SJSA1 (cell line): ENCODE measurements at places on chromosomes 3 and 15. TPM values are rescaled to one million over a fixed set of nuclear protein-coding genes. Genes with fewer than 3 reads are reported as not detected.

The GPR62 gene
- not detected in 2 replicates for total RNA-seq

DNA sequence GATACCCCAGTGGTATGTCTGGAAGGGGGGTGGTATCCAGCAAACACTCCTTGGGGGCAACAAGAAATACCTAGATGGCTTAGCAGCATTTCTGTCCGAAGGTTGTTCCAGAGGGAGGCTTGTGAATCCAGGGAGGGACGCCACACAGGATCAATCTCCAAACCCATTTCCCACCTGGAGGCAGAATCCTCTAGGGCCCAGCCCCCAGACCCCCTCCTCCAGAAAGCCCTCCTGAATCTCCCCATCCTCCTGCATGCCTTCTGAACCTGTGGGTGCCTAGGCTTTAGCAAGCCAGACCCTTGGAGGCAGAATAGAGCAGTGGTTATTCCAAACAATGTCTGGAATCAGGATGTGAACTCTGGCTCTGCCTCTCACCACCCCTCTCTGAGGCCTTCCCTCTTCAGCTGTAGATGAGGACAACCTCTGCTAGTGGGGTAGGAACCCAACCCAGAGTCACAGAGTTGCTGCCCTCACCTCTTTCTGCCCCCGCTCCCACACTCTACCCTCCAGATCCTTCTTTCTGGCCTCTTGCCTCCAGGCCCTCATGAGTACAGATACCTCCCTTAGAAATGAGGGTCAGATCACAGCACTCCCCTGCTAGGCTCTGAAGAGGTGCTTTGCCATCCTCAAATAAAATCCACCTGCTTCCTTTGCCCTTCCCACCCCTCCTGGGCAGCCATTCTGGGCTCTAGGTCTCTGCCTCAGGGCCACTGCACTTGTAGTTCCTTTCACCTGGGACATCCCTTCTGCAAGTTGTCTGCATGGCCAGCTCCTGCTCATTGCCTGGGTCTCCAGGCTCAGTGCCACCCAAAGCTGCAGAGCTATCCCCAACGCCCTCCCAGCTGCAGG is 8.1 kb downstream of the CISH start:
- peaks cover 19% of the 10 kb centered on the region for H3K4me1 ChIP-seq
- H3K4me3 ChIP-seq, result no peak overlapping the region
- no peaks in the 10 kb centered on the region for H3K36me3 ChIP-seq

The BUB1B gene
- 74.1 and 91.0 TPM in 2 replicates for total RNA-seq

DNA sequence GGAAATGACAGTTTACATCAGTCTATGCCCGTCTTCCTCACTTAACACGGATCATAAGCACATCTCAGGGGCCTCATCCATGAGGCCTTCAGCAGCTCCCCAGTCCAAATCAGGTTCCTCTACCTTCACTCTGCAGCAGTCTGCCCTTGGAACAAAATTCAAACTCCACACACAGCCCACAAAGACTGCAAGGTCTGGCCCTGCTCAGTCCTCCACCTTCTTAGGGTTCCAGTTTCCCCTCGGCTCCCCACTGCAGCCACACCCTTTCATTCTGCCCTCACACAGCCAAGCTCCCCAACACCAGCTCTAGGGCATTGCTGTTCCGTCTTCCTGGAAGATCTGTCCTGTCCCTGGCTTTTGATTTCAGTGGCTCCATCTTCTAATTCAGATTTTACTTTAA is 95.2 kb upstream of the IQSEC1 start:
- DNase-seq, result no peak
- H3K4me3 ChIP-seq, result no peak overlapping the region
- H3K27me3 ChIP-seq, result no peaks in the 10 kb centered on the region
- no peaks in the 10 kb centered on the region for H3K4me1 ChIP-seq
- no peaks in the 10 kb centered on the region for H3K36me3 ChIP-seq

The PTX3 gene
- total RNA-seq, result 8.1 and 10.5 TPM in 2 replicates

- H3K36me3 ChIP-seq, result no peaks in the 10 kb centered on the region
- H3K4me3 ChIP-seq, result no peak overlapping the region
- no peak for DNase-seq
- no peaks in the 10 kb centered on the region for H3K27me3 ChIP-seq
- no peak overlapping the region for H3K27ac ChIP-seq
Measured at GRCh38 chr15:36769098-36769497, 189.7 kb downstream of the CDIN1 start.

DNA sequence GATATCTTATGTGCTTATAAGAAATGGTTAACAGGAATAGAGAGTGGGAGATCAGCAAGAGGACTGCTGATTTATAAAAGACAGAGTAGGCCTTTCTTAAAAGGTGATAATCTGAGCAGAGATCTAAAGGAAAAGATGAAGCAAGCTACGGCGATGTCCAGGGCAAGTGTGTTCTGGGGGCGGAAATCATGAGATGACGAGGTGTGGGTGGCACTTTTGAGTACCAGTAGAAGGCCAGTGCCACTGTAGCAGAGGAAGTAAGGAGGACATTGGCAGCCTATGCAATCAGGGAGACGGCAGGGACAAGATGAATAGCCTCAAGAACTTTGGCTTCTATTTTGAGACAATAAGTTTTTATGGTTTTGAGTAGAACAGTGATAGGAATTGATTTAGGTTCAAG is 492.4 kb downstream of the FHIT start:
- H3K4me3 ChIP-seq, result no peak overlapping the region
- no peaks in the 10 kb centered on the region for H3K4me1 ChIP-seq
- no peaks in the 10 kb centered on the region for H3K36me3 ChIP-seq
- no peaks in the 10 kb centered on the region for H3K27me3 ChIP-seq

DNA sequence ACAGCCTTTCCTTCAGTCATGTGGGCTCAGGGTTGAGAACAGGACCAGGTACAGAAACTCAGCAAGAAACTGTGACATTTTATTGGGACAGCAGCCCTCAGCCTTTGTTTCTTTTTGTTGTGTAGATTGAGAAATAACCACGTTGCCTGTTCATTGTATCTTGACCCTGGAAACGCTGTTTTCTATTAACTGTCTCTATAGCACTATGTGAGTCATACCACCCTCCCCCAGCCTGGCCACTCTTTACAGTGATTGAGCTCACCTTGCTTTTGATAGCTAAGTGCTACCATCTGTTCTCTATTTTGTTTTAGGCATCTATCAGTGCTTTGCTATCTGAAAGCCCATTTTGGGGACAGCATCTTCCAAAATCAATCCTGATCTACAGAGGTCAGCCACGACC is 127.9 kb downstream of the CD47 start:
- H3K4me3 ChIP-seq, result no peak overlapping the region
- H3K27ac ChIP-seq, result no peak overlapping the region
- DNase-seq, result peak; percentile 7
- no peaks in the 10 kb centered on the region for H3K36me3 ChIP-seq

The COL6A5 gene
- total RNA-seq, result not detected in 2 replicates

GRCh38 chr3:49492969-49493368 is 22.9 kb downstream of the DAG1 start:
- no peak for DNase-seq
- no peak overlapping the region for H3K27ac ChIP-seq
- no peak overlapping the region for H3K4me3 ChIP-seq
- no peaks in the 10 kb centered on the region for H3K27me3 ChIP-seq

- H3K4me1 ChIP-seq, result peaks cover 29% of the 10 kb centered on the region
- no peaks in the 10 kb centered on the region for H3K27me3 ChIP-seq
- DNase-seq, result no peak
Measured at GRCh38 chr3:71211083-71211482, 372.4 kb downstream of the FOXP1 start.

GRCh38 chr3:16884748-16885592 is at the start of gene PLCL2:
Gene PLCL2, plus strand, starts transcription at chr3:16884955. Its CDS starts 85 bp downstream, at chr3:16885040.
- peak within 1 kb of the TSS; percentile 67 for H3K27ac ChIP-seq
- peaks cover 37% of the 10 kb centered on the region for H3K4me1 ChIP-seq
- no peaks in the 10 kb centered on the region for H3K27me3 ChIP-seq
- peak; percentile 60 for DNase-seq
- peaks cover 7% of the 10 kb centered on the region; the same call in 1 of the 2 replicates for H3K36me3 ChIP-seq

- H3K4me1 ChIP-seq, result peaks cover 4% of the 10 kb centered on the region
- peaks cover 10% of the 10 kb centered on the region for H3K27me3 ChIP-seq
- H3K36me3 ChIP-seq, result no peaks in the 10 kb centered on the region
- H3K27ac ChIP-seq, result no peak overlapping the region
- DNase-seq, result no peak
Measured at GRCh38 chr15:76961268-76962011, 29.9 kb downstream of the RCN2 start.

DNA sequence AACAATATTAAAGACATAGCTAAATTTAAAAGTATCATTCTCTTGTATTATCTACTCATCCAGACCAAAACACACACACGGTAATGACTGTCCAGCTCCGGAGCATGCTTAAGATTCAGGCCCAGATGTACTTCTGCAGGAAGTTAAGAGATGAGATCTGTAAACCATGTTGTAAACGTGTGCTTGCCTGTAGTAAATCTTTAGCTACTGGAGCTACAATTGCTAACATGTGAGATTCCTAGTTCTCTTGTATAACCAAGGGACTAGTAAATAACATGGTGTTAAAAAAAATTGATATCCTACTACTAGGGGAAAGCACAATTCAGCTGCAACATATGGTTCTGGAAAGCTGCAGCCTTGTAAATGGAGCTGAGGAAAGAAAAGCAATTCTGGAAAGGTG is 651.7 kb upstream of the CCDC54 start:
- H3K4me1 ChIP-seq, result peaks cover 34% of the 10 kb centered on the region
- no peaks in the 10 kb centered on the region for H3K36me3 ChIP-seq
- H3K27ac ChIP-seq, result no peak overlapping the region
- H3K4me3 ChIP-seq, result no peak overlapping the region
- DNase-seq, result no peak

The LRRC31 gene
- not detected in 2 replicates for total RNA-seq

GRCh38 chr3:127951276-127951675 is 36.2 kb downstream of the KBTBD12 start:
- no peak for DNase-seq
- peaks cover 3% of the 10 kb centered on the region for H3K27me3 ChIP-seq
- no peak overlapping the region for H3K27ac ChIP-seq
- no peaks in the 10 kb centered on the region for H3K36me3 ChIP-seq
- no peak overlapping the region for H3K4me3 ChIP-seq

- no peaks in the 10 kb centered on the region for H3K36me3 ChIP-seq
- H3K27ac ChIP-seq, result peak overlapping the region; percentile 33
- H3K4me3 ChIP-seq, result no peak overlapping the region
- H3K4me1 ChIP-seq, result peaks cover 51% of the 10 kb centered on the region
- no peaks in the 10 kb centered on the region for H3K27me3 ChIP-seq
Measured at GRCh38 chr3:114674036-114674435, 380.2 kb downstream of the TIGIT start.

DNA sequence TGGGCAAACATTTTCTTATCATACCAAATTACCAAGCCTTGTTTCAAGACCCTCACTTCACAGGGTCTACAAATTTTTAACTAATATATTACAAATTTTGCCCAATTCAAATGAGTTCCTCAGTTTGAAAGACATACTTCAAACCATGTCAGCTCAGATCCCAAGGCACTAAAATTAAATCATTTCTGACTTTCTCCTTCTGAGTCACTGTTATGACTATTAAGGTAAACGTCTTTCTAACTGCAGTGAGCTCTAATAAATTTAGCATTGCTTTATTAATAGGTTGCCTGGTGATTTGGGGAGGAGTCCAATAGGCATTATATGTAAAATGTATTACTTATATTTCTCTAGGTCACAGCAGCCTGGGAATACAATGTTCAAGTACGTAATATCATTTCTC is 158.2 kb upstream of the ARHGEF26 start:
- no peaks in the 10 kb centered on the region for H3K36me3 ChIP-seq
- no peaks in the 10 kb centered on the region for H3K4me1 ChIP-seq
- no peaks in the 10 kb centered on the region for H3K27me3 ChIP-seq

DNA sequence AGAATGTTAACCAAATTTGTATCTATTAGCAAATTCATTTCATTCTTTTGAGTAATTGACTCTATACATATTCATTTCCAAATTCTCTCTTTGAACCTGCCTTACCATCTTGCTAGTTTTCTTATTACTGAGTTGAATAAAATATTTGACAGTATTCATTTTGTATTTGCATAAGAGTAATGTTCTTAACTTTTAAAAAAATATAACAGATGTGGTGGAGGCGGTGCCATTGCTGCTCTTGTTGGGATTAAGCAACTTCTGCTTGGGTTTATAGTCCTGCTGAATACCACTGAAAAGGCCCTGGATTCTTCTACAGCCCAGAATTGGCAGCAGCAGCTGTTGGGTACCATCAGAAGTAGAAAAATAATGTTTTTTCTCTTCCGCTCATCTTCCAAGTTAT is 148.9 kb upstream of the PEX5L start:
- H3K4me1 ChIP-seq, result no peaks in the 10 kb centered on the region
- no peaks in the 10 kb centered on the region for H3K36me3 ChIP-seq
- H3K27ac ChIP-seq, result no peak overlapping the region
- H3K4me3 ChIP-seq, result no peak overlapping the region

The SLC6A1 gene
- not detected in 2 replicates for total RNA-seq

GRCh38 chr3:94162700-94163099 is 99.8 kb downstream of the NSUN3 start:
- H3K4me3 ChIP-seq, result no peak overlapping the region
- no peaks in the 10 kb centered on the region for H3K36me3 ChIP-seq
- H3K4me1 ChIP-seq, result peaks cover 19% of the 10 kb centered on the region
- DNase-seq, result no peak
- H3K27me3 ChIP-seq, result no peaks in the 10 kb centered on the region

The BLM gene
- 25.0 and 51.0 TPM in 2 replicates for total RNA-seq

- no peaks in the 10 kb centered on the region for H3K36me3 ChIP-seq
- H3K27me3 ChIP-seq, result no peaks in the 10 kb centered on the region
- H3K27ac ChIP-seq, result no peak overlapping the region
Measured at GRCh38 chr3:18512007-18512406, 86.9 kb upstream of the SATB1 start.

DNA sequence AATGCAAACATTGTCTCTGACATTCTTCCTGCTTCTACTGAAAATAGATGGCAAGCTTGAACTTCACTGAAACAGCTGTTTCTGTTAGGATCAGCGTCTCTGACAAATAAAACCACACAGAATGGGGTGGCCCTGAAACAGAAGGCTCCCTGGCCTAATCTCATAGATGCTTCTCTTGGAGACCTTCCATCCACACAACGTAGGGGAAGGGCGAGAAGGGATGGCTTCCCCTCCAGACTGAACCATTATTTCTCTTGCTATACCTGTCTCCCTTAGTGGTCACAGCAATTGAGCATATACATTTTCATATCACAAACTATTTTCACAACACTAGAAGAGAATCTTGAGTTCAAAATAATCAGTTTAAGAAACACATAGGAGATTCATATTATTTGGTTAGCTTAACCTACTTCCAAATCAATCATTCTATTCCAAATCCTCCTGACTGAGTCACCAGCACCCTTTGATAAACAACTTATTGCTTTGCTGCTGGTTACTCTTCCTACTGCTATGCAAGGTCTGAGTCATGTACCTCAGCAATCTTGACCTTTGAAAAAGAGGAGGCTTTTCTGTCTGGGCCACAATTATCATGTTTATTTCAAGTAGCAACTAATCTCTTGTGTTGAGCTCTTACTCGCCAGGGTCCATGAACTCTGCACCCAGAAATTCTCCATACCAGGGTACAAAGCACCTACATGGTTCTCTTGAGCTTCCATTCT is 45.5 kb downstream of the CBLB start:
- peak overlapping the region; percentile 65 for H3K27ac ChIP-seq
- peak; percentile 79 for DNase-seq
- no peaks in the 10 kb centered on the region for H3K36me3 ChIP-seq
- no peak overlapping the region for H3K4me3 ChIP-seq
- H3K4me1 ChIP-seq, result peaks cover 33% of the 10 kb centered on the region

The GTF2A2 gene
- total RNA-seq, result 111 and 142 TPM in 2 replicates

GRCh38 chr3:117444175-117444574 is 734.6 kb downstream of the TUSC7 start:
- no peak for DNase-seq
- H3K4me1 ChIP-seq, result no peaks in the 10 kb centered on the region
- no peak overlapping the region for H3K27ac ChIP-seq
- no peak overlapping the region for H3K4me3 ChIP-seq

- DNase-seq, result no peak
- H3K27ac ChIP-seq, result no peak overlapping the region
- H3K4me3 ChIP-seq, result no peak overlapping the region
- H3K27me3 ChIP-seq, result no peaks in the 10 kb centered on the region
Measured at GRCh38 chr3:50095352-50095998, 6.8 kb downstream of the RBM5 start.

- peaks cover 11% of the 10 kb centered on the region for H3K4me1 ChIP-seq
- no peaks in the 10 kb centered on the region for H3K27me3 ChIP-seq
- no peaks in the 10 kb centered on the region for H3K36me3 ChIP-seq
- no peak overlapping the region for H3K27ac ChIP-seq
Measured at GRCh38 chr3:53264718-53265117, 8.9 kb upstream of the TKT start.
